ENCODE measurements at places on chromosomes 13 and 19. TPM values are rescaled to one million over a fixed set of nuclear protein-coding genes. Genes with fewer than 3 reads are reported as not detected.

PLIN5 gene
- 0.59 TPM for polyA plus RNA-seq

ZNF681 gene
- 0.38 TPM for polyA plus RNA-seq

GRCh38 chr13:35884211-35884760, 246.9 kb downstream of the DCLK1 start:
- no peak for DNase-seq
- H3K4me1 ChIP-seq, result peaks cover 25% of the 10 kb centered on the region
- peak overlapping the region; percentile 16 for H3K27ac ChIP-seq
- no peaks in the 10 kb centered on the region for H3K27me3 ChIP-seq

TEX29 gene
- 0.18 TPM for polyA plus RNA-seq

GRCh38 chr13:111460548-111461444, 140.4 kb downstream of the TEX29 start:
- H3K27me3 ChIP-seq, result peaks cover 42% of the 10 kb centered on the region
- H3K4me1 ChIP-seq, result no peaks in the 10 kb centered on the region
- DNase-seq, result peak; percentile 50
- H3K36me3 ChIP-seq, result no peaks in the 10 kb centered on the region
- no peak overlapping the region for H3K4me3 ChIP-seq

DNA sequence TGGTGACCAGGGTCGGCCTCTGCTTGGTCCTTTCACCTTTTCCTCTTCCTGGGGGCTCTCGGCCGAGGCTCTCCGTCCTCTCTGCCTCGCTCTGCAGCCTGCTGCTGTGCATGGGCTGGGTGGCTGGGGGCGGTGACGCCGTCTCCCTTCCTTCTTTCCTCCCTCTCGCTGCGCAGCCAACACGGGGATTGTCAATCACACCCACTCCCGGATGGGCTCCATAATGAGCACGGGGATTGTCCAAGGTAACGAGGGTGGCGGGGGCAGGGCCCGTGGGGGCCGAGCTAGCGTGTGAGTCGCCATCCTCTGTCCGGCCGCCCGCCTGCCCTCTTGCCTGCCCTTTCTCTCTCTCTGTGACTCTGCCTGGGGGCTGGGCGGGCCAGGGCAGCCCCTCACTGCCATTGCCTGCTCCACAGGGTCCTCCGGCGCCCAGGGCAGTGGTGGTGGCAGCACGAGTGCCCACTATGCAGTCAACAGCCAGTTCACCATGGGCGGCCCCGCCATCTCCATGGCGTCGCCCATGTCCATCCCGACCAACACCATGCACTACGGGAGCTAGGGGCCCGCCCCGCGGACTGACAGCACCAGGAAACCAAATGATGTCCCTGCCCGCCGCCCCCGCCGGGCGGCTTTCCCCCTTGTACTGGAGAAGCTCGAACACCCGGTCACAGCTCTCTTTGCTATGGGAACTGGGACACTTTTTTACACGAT, 7.1 kb downstream of the YIPF2 start:
- no peaks in the 10 kb centered on the region for H3K27me3 ChIP-seq
- no peak for DNase-seq
- H3K27ac ChIP-seq, result no peak overlapping the region
- no peak overlapping the region for H3K4me3 ChIP-seq
- peaks cover 49% of the 10 kb centered on the region for H3K36me3 ChIP-seq
- H3K4me1 ChIP-seq, result no peaks in the 10 kb centered on the region

RPL18A gene
- 2,695 TPM for polyA plus RNA-seq

UGGT2 gene
- polyA plus RNA-seq, result 20.2 TPM

Measured in SK-N-SH (cell line).